ENCODE measurements at places on chromosomes 3 and 15.

DNA sequence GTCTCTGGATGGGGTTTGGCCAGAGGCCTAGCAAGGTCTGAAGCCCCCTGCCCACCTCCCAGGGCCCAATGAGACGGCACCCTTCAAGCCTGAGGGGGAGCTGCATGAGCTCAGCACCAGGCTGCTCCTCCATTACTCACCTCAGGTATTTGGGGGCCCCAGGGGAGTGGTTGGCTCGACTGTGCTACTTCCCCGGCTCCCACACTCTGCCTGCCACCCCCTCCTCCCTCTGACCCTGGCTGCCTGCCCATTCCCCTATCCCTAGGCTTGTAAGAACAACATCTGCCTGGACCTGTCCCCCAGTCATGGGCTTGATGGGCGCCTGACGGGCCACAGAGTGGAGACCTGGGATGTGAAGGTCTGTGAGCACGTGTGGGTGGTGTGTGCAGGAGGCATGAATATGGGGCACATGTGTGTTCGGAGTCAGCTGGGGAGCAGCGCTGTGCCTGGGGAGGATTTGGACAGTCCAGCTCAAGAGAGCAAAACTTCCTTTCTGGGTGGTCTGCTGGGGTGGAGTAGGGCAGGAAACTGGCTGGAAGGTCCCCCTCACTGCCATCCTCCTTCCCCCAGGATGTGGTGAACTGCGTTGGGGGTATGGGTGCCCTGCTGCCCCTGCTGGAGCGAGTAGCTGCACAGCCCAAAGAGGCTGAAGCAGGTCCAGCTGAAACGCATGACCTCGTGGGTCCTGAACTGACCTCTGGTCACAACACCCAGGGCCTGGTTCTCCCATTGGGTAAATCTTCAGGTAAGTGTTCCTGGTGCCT lies 17.4 kb downstream of the NBEAL2 start:
- DNase-seq, result no peak

GRCh38 chr3:37162501-37163245 lies 11.7 kb downstream of the LRRFIP2 start:
- no peak for DNase-seq

DNA sequence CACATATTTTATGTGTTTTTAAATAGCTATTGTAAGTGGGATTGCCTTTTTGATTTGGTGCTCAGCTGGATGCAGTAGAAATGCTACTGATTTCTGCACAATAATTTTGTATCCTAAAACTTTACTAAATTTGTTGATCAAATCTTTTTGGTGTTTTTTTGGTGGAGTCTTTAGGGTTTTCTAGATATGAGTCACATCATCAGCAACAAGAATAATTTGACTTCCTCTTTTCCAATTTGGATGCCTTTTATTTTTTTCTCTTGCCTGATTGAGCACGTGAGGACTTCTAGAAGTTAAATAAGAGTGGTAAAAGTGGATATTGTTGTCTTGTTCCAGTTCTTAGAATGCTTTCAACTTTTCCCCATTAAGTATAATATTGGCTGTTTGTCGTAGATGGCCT lies 51.3 kb downstream of the TLNRD1 start:
- DNase-seq, result no peak

DNA sequence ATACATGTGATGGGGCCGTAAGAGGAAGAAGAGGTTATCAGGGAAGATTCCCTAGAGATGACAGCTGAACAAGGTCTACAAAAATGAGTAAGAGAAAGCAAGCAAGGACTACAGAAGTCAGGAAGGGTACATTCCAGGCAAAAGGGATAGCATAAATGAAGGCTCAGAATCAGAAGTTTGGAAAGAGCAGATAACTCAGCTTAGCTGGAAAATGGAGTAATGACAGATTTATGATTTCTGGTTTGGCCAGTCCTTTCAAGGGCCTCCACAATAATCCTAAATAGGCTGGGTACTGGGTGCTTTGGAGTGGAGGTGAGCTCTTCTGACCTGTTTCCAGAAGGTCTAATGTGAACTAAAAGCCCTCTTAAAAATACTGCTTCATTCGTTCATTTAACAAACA lies 110.7 kb downstream of the MYO5A start:
- DNase-seq, result no peak

DNA sequence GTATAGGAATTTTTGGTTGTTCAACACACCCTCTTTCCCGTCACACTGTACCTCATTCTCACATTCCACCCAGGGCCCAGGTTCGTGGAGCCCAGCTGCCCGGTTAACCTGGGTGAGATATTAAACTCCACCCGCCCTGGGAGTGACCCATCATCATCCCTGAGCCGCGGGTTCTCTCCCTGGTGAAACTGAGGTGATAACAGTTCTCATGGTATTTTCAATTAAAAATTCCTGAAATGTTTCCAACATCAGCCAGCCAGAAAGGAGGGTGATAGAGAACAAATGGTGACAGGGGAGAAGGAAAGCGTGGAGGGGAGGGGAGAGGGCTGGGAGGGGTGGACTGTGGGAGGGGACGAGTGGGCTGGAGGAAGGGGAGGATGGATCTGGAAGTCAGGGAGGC lies 148.8 kb downstream of the ALDH1A2 start:
- no peak for DNase-seq

- no peak for DNase-seq
These were observed 53.4 kb upstream of the LRIG1 start for GRCh38 chr3:66554178-66554577.
